ENCODE measurements at places on chromosomes 7 and 10. TPM values are rescaled to one million over a fixed set of nuclear protein-coding genes. Genes with fewer than 3 reads are reported as not detected.

DNA sequence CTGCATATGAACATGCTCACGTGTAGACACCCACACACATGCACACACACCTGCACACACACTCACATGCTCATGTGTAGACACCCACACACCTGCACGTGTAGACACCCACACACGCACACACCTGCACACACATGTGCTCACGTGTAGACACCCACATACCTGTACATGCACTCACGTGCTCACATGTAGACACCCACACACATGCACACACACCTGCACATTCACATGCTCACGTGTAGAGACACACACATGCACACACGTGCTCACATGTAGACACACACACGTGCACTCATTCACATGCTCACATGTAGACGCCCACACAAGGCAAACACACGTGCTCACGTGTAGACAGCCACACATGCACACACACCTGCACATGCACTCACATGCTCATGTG is 275.8 kb downstream of the PTPRN2 start:
- peaks cover 12% of the 10 kb centered on the region for H3K27me3 ChIP-seq
- H3K36me3 ChIP-seq = peaks cover 80% of the 10 kb centered on the region
- H3K27ac ChIP-seq = peak overlapping the region; percentile 64
- H3K4me1 ChIP-seq = peaks cover 6% of the 10 kb centered on the region

GRCh38 chr10:127195571-127196281 is 665 bp downstream of the INSYN2A start:
- peak; percentile 44 for DNase-seq
- peaks cover 36% of the 10 kb centered on the region for H3K27me3 ChIP-seq
- no peak overlapping the region for H3K27ac ChIP-seq
- peak overlapping the region; percentile 61 for H3K4me3 ChIP-seq
- no peaks in the 10 kb centered on the region for H3K36me3 ChIP-seq

GRCh38 chr10:1368842-1369171 is 312.6 kb downstream of the WDR37 start:
- DNase-seq = peak; percentile 73
- H3K27me3 ChIP-seq = no peaks in the 10 kb centered on the region
- H3K4me3 ChIP-seq = no peak overlapping the region
- no peak overlapping the region for H3K27ac ChIP-seq

DNA sequence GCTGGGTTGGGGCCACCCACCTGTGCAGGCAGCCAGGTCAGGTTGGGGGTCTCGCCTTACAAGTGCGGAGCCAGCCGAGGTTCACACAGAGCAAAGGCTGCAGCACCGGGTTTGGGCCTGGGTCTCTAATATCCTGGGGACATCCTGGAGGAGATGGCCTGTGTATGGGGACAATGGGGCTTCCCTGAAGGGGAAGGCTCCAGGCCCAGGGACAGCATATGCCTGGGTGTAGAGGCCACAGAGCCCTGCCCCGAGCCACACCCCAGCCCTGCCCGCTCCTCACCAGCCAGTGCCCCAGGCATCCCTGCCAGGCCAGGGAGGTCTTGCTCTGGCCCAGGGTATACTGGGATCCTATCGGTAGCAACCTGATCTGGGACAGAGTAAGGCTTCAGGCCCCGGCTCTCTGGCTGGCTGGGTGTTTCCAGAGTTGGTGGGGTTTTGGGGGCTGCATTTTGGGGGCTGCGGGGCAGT is 9.1 kb downstream of the TTYH3 start:
- H3K27me3 ChIP-seq = no peaks in the 10 kb centered on the region
- peaks cover 39% of the 10 kb centered on the region for H3K4me1 ChIP-seq
- no peak for DNase-seq
- H3K36me3 ChIP-seq = no peaks in the 10 kb centered on the region

DNA sequence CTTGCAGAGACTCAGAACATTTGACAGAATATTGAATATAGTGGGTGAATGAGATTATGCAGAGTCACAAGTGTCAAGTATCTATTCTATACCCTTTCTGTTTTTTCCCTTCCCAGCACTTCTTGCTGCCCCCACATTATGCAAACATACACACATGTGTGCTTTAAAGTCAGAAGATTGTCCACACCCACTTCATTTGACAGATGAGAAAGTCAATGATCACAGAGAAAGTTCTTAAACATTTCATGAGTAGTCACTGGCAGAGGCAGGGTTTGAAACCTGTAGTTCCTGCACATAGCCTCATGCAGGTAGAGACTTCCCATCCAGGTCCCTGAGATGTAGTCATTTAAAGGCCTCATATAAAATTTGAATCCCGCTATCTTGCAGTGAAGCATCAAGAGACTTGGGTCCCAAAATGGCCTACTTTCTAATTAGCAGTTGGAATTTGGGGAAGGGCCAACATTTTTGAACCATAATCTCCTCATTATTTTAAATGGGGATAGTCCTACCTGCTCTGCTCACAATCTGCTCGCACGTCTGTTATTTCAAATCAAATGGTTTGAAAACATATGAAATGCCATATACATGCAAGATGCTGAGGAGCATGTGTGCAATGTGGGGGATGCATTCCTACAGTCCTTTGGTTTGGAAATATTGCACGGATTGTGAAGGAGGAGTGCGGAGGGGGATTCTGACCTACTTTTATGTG is 217.8 kb downstream of the STK31 start:
- H3K4me1 ChIP-seq = peaks cover 24% of the 10 kb centered on the region
- H3K27ac ChIP-seq = no peak overlapping the region
- H3K36me3 ChIP-seq = no peaks in the 10 kb centered on the region

DNA sequence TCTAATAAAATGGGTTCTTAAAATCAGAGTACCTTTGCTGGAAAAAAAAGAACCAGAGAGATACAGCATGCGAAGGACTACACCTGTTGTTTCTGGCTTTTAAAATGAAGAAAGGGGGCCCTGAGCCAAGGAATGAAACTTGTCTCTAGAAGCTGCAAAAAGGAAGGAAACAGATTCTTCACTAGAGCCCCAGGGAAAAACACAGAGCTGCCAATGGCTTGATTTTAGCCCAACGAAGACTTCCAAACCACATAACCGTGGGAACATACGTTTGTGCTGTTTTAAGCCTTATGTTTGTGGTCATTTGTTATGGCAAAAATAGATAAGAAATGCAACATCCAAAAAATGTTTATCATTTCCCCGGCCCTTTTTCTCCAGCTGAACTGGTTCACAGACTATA is 780.0 kb downstream of the SORCS1 start:
- no peak overlapping the region for H3K27ac ChIP-seq
- no peaks in the 10 kb centered on the region for H3K27me3 ChIP-seq
- H3K36me3 ChIP-seq = peaks cover 2% of the 10 kb centered on the region

GRCh38 chr10:103917302-103918052 is 507 bp downstream of the STN1 start:
- peaks cover 33% of the 10 kb centered on the region for H3K36me3 ChIP-seq
- H3K4me1 ChIP-seq = peaks cover 20% of the 10 kb centered on the region
- H3K27ac ChIP-seq = peak overlapping the region; percentile 96
- peak; percentile 18 for DNase-seq

- H3K4me3 ChIP-seq = no peak overlapping the region
- peaks cover 10% of the 10 kb centered on the region for H3K27me3 ChIP-seq
- no peaks in the 10 kb centered on the region for H3K4me1 ChIP-seq
- no peak for DNase-seq
Measured at GRCh38 chr7:154684666-154685563, 318.0 kb downstream of the PAXIP1 start.

DNA sequence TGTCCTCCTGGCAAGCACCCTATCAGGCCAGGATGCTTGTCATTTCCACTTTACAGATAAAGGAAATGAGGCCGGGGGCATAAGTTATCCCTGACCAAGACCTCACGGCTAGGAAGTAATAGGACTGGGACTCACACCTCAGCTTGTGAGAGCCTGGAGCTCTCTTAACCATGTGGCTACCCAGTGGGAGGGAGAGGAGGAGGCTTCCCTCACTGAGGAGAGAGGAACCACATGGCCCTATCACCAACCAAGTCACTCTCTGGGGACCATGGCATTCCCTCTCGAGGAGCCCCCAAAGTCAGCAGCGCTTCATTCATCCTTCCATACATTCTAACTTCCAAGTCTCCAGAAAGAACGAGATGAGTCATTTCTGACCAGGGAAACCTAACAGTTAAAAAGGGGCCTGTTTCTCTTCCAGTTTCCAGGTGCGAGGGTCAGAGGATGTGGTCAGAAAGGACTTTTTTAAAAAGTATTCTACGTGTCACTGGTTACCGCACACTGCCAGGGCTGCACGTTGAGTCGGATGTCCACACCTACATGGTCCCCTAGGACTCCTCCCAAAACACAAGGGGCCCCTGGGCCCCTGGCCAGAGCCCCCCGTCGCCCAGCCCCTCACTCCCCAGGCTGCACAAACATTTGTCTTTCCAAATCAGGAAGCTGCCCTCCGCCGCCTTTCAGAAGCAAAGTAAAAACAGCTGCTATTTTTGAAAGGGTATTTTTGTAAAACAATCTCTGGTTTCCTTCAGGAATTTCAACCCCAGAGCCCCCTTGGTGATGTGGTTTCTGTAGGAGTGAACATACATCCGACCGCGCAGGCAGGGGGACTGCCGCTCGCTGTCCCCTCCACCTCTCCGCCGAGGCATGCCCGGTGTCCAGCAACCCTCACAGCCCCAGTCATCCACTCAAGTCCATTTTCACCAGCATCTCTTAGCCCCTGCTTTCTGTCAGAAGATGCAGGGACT is 128.2 kb upstream of the CHST15 start:
- H3K27ac ChIP-seq = no peak overlapping the region
- H3K4me1 ChIP-seq = peaks cover 13% of the 10 kb centered on the region
- no peak for DNase-seq

- no peak for DNase-seq
- no peaks in the 10 kb centered on the region for H3K36me3 ChIP-seq
- H3K27me3 ChIP-seq = peaks cover 100% of the 10 kb centered on the region
- peak overlapping the region; percentile 46 for H3K4me3 ChIP-seq
Measured at GRCh38 chr10:90930070-90930837, 9.4 kb upstream of the ANKRD1 start.

DNA sequence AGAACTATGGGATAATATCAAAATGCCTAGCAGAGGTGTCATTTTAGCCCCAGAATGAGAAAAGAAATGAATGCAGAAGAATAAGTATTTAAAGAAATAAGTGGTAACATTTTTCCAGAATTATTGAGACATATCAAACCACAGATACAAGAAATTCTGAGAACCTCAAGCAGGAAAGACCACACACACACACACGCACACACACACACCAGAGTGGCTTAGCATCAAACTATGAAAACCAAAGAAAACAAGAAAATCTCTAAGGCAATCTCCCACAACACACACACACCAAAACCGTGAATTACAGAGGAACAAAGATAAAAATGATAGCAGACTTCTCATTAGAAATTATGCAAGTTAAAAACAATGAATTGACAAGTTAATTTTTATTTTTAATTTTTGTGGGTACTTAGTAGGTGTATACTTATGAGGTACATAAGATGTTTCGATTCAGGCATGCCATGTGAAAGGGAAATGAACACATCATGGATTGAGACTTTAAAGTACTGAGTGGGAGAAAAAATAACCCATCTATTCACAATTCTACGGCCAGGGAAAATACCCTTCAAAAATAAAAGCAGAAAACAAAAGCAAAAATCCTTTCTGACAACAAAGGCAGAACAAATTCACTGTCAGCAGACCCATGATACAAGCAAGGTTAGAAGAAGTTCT is 14.6 kb downstream of the PPIF start:
- H3K27me3 ChIP-seq = peaks cover 17% of the 10 kb centered on the region
- DNase-seq = no peak
- no peaks in the 10 kb centered on the region for H3K4me1 ChIP-seq
- no peak overlapping the region for H3K4me3 ChIP-seq

- H3K27me3 ChIP-seq = no peaks in the 10 kb centered on the region
- H3K4me1 ChIP-seq = peaks cover 12% of the 10 kb centered on the region
- H3K4me3 ChIP-seq = no peak overlapping the region
Measured at GRCh38 chr10:112137154-112137987, 46.2 kb downstream of the GPAM start.

DNA sequence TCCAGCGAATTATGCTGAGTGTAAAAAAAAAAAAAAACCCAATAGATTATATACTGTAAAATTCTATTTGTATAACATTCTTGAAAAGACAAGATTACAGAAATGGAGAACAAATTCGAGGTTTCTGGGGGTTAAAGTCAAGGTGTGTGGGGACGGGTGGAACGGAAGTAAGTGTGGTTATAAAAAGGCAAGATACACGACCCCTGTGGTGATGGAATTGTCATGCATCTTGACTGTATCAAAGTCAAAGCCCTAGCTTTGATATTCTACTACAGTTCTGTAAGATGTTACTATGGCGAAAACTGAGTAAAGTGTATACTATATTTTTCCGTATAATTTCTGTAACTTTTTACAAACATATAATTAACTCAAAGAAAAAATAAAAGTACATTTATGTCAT is 718.2 kb upstream of the PCDH15 start:
- no peak overlapping the region for H3K4me3 ChIP-seq
- peaks cover 16% of the 10 kb centered on the region for H3K4me1 ChIP-seq
- H3K36me3 ChIP-seq = no peaks in the 10 kb centered on the region
- H3K27me3 ChIP-seq = no peaks in the 10 kb centered on the region

DNA sequence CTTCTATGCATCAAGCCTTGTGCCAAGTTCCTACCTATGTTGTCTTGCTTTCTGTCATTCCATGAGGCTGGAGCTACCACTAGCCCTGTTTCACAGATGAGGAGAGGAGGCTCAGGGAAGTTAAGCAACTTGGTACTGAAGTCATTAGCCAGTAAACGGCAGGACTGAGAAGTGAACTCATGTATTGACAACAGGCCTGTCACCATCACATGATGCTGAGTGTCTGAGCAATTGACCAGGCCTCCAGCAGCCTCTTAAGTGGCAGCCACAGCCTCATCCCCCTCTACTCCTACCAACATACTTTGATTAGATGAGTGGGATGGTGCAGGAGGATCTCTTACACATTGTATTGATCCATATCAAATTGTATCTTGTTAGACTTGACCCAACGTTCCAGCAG is 317.6 kb downstream of the GRID1 start:
- no peaks in the 10 kb centered on the region for H3K4me1 ChIP-seq
- no peak overlapping the region for H3K27ac ChIP-seq
- no peaks in the 10 kb centered on the region for H3K36me3 ChIP-seq
- H3K27me3 ChIP-seq = no peaks in the 10 kb centered on the region
- DNase-seq = no peak
- H3K4me3 ChIP-seq = no peak overlapping the region

DNA sequence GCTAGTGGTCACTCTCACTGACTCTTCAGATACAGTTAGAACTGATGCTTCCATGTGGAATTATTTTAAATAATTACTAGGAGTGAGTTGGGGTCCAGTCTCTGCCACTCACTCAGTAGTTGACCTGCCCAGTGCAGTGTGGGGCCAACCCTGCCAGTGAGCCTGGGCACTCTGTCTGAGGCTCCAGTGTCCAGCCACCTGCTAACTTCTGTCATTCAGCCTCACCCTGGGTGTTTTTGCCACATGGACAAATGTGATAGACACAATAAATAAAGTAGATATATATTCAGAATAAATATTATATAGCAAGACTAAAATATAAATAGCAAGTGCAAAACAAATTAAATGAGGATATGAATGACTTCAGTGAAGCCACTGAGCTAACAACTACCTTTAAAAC is 7.2 kb downstream of the INSYN2A start:
- no peak overlapping the region for H3K27ac ChIP-seq
- DNase-seq = no peak
- peaks cover 2% of the 10 kb centered on the region for H3K36me3 ChIP-seq
- peaks cover 10% of the 10 kb centered on the region for H3K27me3 ChIP-seq
- no peak overlapping the region for H3K4me3 ChIP-seq
- H3K4me1 ChIP-seq = peaks cover 7% of the 10 kb centered on the region

Gene PALD1
- 36.1 TPM for total RNA-seq

Gene SH2B2
- total RNA-seq = 14.7 TPM

Gene ANLN
- total RNA-seq = 81.1 TPM

Gene NODAL
- 41.1 TPM for total RNA-seq

Gene EGR2
- total RNA-seq = 1.6 TPM

Gene C10orf120
- total RNA-seq = not detected

Gene FGFBP3
- total RNA-seq = 68.2 TPM

Gene LRRC61
- total RNA-seq = 27.7 TPM
